ENCODE measurements at places on chromosomes 4 and X.

DNA sequence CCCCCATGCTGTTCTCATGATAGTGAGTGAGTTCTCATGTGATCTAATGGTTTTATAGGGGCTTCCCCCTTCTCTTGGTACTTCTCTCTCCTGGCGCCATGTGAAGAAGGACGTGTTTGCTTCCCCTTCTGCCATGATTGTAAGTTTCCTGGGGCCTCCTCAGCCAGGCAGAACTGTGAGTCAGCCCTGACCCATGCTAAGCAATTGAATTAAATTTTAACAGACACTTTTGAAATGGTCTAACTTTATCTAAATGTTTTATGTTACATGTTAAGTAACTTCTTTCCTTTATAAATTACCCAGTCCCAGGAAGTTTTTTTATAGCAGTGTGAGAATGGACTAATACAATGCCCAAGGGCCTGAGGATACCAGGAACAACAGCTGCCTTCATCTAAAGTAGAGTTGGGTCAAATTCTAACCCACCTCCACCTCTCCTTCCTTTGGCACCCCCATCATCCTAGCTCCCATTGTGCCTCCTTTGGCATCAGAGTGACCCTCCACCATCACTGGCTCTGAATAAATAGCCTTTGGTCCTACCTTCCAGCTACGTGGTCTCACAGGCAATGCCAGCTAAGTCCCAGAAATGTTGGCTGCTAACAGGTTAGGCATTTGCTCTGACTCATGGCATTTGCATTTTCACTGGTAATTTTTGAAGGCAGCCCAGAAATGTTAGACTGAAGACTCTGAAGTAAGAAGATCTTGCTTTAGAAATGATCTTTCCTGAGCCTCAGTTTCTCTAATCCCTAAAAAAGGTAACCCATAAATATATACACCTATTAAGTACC lies 182.1 kb downstream of the MOSPD2 start:
- no peak for DNase-seq

DNA sequence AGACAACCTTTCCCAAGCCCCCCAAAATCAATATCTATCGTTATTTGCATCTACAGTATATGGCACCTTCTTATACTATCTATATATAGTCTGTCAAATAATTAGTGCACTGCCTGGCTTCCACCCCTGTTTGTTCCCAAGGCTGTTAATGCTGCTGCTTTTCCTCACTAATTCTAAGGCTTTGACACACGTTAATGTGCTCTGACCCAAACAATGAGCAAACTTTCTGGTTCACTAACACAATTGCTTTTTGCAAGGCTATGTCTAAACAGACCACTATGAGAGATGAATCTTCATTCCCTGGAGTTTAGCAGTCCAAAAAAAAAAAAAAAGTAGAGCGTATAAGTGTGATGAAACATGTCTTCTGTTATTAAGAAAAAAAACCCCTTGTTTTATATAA lies 360.9 kb upstream of the AGA start:
- no peak for DNase-seq

- no peak for DNase-seq
Measured at GRCh38 chrX:112751076-112751475, 71.3 kb upstream of the LHFPL1 start.

DNA sequence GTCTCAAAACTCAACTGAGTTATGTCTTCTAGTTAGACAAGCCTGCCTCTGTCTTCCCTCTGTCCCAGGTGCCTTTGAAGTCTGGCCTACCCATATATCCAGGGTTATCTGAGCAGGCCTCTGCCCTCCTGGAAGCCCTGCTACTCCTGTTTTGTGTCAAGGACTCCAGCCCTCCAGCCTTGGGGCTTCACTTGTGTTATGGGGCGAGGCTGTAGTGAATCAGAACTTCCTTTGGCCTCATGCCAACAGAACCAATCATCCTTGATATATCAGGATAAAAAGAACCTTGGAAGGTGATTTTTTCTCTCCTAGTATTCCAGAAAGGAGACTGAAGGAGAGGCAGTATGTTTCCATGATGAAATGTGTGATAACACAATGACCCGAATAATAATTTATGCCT lies 8.9 kb upstream of the ADGRG4 start:
- no peak for DNase-seq

DNA sequence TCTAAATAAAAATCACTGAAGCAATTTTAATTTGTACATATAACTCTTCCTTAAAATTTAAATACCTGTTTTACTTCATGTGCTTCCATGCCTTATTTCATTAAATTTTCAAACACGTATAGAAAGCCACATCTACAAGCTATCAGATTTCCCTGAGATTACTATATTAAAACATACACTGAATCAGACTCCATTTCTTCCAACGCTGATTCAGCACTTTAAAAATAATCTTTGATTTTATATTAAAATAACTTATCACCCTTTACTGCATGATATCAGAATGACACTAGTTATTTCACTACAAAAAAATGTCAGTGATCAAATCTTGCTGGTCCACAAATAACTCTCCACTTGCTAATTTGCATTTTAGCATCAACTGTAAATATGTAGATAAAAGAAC lies 550.8 kb downstream of the IL1RAPL1 start:
- DNase-seq = no peak

- DNase-seq = no peak
Measured at GRCh38 chrX:13711141-13711540, 22.2 kb downstream of the RAB9A start.

DNA sequence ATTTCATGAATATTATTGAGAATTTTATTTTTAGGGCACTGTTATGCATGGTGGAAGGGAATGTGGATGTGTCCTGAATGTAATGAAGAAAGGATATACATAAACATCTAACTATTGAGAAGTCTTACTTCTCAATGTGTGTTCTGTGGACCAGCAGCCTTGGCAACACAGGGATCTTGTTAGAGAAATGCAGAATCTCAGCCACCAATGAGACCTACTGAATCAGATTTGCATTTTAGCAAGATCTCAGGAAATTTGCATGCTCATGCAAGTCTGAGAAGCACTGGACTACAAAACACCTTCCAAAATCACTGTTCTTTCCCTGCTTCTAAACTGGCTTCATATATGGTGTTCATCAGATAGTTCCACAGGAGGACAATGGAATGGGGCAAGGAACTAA lies 139.7 kb upstream of the WDFY3 start:
- DNase-seq = no peak

DNA sequence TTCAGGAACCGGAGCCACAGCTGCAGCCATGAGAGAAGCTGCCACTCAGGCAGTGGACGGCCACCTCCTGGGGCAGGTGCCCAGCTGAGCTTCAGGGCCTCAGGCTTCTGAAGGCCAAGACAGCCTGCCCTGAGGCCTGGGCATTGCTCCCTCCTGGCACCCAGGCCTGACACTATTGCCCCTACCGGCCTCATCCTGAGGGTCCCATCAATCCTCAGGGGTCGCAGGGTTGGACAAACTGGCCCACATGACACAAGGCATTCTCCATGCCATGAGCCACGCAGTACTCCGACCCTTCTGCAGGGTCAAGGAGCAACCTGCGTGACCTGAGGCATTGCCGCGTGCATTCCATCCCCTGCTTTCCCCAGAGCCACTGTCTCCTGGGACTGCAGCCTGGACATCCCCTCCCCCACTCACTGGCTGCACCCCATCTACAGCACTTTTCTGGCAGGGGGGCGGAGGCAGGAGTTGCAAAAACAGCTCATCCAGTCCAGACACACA lies 3.0 kb upstream of the ZFP92 start:
- no peak for DNase-seq

DNA sequence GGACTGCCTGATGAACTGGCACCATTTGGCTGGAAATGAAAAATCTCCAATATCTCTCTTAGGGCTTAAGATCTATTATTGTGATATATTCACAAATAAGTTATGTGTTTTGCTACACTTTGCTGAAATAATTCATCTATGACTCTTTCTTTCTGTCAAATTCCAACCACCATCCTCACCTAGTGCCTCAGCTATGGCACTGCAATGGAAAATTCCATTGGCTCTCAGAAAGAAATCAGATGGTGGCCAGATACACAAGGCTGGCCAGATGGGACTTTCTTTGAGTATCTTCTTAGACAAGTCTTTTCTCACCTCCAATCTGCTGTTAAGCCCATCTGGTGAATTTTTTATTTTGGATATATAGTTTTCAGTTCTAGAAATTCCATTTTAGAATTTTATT lies 28.0 kb downstream of the NAT8L start:
- no peak for DNase-seq

GRCh38 chr4:121016611-121017010 lies 55.7 kb downstream of the NDNF start:
- no peak for DNase-seq

DNA sequence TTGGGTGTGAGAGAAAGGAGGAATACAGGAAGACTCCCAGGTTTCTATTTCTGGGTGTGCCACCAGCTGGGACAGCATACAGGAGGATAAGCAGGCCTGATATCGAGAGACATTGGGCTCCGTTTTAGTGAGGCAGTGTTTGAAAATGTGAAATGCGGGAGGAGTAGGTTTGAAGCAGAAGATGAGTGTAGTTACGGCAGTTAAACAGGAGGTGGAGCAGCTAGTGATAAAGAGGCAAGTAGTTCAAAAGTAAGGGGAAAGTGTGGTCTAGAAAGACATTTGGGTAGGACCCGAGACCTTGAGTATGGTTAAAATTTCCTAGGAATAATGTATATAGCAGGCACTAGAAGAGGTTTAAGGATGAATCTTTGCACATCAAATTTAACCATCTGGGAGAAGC lies 42.4 kb downstream of the DCUN1D4 start:
- DNase-seq = no peak

GRCh38 chr4:150152766-150153165 lies 74.5 kb downstream of the DCLK2 start:
- no peak for DNase-seq

DNA sequence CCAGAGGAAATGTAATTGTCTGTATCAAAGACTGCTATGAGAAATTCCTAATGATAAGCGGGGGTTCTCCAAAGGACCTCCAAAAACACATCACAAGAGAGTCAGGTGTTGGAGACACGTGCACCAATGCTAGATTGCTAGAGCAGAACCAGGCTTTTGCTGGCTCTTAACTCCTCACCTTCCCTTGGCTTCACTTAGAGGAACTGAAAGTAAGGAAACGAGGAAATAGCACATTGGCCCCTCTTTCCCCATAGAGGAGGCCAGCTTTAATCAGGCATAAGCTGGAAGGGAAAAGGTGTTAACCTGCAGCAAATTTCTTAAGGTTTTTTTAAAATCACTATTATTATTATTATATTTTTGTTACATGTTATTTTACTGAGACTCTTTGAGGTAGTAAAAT lies 13.6 kb downstream of the OTC start:
- DNase-seq = no peak

GRCh38 chr4:79673377-79673776 lies 265.3 kb upstream of the GK2 start:
- no peak for DNase-seq

- no peak for DNase-seq
Measured at GRCh38 chrX:100447655-100448397, 37.8 kb upstream of the PCDH19 start.

DNA sequence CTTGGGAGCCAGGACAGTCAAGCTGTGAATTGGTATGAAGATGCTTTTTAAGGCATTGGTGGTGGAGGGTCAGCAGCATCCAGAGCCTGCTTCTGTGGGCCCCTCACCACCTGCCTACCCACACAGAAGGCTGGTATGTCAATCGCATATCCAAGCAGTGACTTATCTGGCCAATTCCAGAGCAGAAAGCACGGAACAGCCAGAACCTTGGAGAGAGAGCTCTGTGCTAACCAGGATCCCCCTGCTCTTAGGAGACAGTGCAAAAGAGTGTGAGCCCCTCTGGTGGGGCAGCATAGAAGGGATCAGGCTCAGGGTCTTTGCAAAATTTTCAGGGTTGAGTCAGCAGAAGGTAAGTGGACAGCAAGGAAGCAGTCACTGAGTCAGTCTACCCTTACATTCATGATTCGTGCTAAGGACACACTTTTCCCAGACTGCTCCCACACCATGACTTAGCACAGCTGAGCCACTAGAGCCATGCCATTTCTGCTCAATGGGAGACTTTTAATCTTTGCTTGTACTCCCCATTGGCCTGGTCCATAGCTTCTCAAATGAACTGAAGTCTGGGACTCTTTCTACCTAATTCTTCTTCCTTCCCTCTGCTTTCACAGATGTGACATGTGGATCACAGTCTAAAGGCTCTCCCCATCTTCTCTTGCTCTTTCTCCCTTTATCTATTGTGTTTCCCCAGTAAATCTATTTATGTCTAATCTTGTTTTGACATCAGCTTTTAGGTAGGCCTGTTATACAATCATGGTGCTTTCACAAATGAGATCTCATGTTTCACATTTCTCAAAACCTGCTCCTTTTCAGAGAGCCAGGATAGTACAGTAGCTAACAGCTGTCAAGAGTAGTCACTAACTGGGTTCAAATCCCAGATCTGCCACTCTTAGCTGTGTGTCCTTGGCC lies 20.0 kb downstream of the MORF4L2 start:
- DNase-seq = no peak

GRCh38 chr4:139658586-139659382 lies 6.8 kb upstream of the MGST2 start:
- no peak for DNase-seq

GRCh38 chr4:30844861-30845582 lies 124.9 kb downstream of the PCDH7 start:
- DNase-seq = no peak

DNA sequence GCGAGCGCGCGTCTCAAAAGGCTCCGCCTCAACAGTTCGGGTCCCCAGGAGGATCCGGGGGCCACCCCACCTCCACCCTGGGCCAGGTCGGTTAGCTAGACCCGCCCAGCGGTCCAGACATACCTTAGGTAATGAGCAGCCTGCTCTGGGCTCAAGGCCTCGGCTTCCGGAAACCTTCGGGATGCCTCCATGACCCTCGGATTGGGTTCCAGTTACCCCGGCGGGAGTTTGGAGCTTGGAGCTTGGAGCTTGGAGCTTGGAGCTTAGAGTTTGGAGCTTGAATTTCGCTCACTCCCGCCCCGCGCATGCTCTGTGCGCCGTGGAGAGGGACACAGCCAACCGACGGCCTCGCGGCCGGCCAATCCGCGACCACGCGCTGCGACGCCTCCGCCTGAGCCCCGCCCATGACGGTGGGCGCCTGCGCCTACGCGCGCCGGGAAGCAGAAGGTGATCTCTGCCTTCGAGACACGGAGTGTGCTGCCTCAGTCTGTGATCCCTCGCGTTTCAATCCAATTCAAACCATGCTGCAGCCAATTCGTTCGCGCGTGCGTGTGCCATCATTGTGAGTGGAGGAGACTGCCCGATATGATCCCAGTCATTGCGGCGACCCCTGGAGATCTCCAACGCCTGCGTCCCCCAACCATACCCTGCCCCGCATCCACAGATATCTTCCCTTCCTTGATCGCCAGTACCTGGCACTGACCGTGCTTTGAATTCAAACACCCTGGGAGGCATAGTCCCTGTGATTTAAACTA lies at the start of gene ERCC6L:
TSS of gene ERCC6L (minus strand) at position 307 of the 755 bp plus-strand sequence. CDS start at position 191, 116 bp downstream.
- peak; percentile 74 for DNase-seq

DNA sequence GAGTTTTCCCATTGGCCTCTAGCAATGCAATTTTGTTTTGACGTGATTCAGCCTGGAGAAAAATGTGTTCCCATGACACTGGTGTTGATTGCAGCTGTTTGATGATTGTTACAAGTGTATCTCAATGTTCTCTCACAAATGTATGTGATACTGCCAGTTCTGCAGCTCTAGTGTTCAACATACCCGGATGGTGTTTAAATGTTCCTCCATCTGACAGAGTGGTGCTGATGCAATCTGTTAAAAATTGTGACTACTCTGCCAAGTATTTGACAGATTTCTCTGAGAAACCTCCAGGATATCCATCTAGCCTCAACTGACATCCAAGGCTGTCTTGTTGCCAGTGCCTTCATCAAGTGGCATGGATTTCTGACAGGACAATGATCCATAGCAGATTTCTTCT lies 657.2 kb upstream of the DIAPH2 start:
- no peak for DNase-seq

- DNase-seq = no peak
Measured at GRCh38 chr4:171430495-171430894, 382.7 kb upstream of the GALNTL6 start.
